Motor neuron (in vitro differentiated cells): ENCODE measurements at places on chromosomes 13 and 19. TPM values are rescaled to one million over a fixed set of nuclear protein-coding genes. Genes with fewer than 3 reads are reported as not detected.

- no peak for ATAC-seq
Observed at GRCh38 chr13:67048821-67049150, 181.3 kb downstream of the PCDH9 start.

DNA sequence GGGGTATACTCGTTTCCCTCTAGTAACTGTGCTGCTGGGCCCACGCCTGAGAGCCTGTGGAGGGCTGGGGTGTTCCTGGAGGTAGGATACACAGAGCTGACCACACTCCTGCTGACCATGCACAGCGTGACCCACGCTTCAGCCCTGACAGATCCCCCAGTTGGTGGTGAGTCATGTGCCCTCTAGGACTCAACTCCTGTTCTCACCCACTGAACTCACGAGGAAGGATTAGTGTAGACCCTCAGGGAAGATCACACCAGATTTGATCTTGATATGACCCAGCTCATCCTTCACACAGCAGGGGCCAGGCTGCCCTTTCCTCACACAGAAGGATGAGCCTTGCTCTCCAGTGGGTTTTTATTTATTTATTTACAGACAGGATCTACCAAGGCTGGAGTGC is 13.3 kb upstream of the ACP7 start:
- ATAC-seq = no peak

GRCh38 chr19:42366673-42367072 is 23.4 kb downstream of the CNFN start:
- ATAC-seq = no peak

- ATAC-seq = no peak
Observed at GRCh38 chr13:48578516-48579164, 45.8 kb upstream of the RCBTB2 start.

- ATAC-seq = no peak
Observed at GRCh38 chr19:33008738-33009137, 36.7 kb downstream of the FAAP24 start.

- no peak for ATAC-seq
Observed at GRCh38 chr13:47598340-47598911, 402.6 kb downstream of the SUCLA2 start.

Gene UTP14C
- 16.1 and 17.3 TPM in 2 replicates for total RNA-seq

Gene GPX4
- 398 and 405 TPM in 2 replicates for total RNA-seq

GRCh38 chr19:43774103-43774939 is 6.5 kb downstream of the KCNN4 start:
- peak; percentile 99 for ATAC-seq

Gene CYP2A6
- total RNA-seq = 1.5 and 2.0 TPM in 2 replicates
